OCI-M1 (cell line): ENCODE measurements at places on chromosomes 11 and 22.

DNA sequence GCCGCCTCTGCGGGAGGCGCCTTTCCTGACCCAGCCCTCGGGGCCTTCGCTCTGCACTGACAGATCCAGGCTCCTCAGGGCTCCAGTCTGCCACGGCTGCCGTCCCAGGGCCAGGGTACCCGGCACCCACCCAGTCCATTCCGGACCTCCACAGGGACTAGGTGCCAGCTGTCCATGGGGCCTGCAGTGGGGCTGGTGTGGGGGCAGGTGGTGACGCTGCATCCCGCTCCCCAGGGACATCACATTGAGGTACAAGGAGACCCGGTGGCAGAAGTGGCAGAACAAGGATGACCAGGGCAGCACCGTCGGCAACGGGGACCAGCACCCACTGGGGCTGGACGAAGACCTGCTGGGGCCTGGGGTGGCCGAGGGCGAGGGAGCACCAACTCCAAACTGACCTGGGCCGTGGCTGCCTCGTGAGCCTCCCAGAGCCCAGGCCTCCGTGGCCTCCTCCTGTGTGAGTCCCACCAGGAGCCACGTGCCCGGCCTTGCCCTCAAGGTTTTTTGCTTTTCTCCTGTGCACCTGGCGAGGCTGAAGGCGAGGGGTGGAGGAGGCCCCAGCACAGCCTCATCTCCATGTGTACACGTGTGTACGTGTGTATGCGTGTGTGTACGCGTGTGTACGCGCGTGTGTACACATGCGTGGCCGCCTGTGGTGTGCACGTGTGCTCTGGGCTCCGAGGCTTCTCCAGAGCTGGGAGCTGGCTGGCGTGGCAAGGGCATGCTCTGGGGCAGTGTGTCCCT, 16.7 kb downstream of the RNH1 start:
- no peak for DNase-seq

- peak; percentile 75 for DNase-seq
Observed at GRCh38 chr11:9972989-9973388, 309.1 kb downstream of the SWAP70 start.

DNA sequence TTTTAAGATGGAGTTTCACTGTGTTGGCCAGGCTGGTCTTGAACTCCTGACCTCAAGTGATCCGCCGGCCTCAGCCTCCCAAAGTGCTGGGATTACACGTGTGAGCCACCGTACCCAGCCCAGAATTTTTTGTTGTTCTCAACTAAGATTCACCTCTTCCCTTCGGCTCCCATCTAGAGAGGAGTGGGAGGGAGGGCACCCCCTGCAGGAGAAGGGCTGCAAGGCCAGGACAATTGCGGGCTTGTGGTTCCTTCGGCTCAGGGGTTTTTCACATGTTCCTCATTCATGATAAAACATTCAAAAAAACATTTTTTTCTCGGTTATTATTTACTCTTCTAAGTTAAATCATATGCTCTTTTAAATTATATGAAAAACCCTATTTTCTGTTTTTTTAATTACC, 201.1 kb upstream of the LRRC4C start:
- peak; percentile 46 for DNase-seq

DNA sequence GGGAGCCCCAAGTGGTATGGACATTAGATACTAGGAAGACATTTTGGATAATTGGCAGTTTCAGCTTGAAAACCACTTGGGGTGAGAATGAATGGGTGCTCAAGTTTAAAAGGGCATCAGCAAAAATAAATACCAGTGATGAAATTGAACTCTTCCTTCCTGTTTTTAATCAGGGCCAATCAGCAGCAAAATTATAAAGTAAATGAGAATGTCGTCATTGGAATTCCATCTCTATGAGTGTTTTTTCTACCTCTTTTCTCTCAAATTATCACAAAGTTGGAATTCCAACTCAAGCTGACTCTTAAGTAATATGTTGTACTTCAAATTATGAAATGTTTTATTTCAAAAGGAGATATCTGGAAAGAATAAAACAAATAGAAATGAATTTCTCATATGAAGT, 730.6 kb downstream of the METTL15 start:
- DNase-seq: no peak

DNA sequence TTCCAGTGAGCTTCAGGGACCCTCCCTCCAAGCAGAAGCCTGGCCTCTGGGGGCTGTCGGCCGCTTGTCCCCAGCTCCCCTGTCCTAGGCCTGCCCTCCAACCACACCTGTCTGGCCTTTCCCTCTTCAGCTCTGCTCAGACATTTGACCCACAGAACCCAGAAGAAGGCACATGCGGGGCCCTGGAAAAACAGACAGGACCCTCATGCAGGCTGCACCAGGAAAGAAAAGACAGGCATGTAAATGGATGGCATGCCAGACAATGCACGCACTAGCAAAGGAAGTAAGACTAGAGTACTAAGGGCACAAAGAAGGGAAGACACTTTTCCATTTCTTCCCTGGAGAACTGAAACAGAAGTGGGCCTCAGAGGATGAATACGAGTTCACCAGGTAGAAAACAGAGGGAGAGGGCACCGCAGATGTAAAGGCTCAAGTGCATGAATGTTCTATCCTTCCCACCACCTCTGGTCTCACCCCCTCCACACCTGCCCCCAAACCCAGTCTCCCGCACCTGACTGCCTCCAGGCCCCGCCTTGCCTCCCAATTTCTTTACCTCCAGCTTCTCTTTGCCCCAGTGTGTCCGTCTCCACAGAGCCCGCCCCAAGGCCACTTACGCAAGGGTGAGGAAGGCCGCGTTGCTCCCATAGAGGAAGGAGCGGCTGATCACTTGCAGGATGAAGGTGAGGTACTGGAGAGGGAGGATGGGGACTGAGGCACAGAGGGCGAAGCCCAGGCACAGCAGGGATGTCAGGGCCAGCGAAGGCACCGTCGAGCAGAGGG, 17.4 kb downstream of the SLC43A3 start:
- DNase-seq: no peak
